GM12878 (cell line): ENCODE measurements at places on chromosomes 2 and 18. TPM values are rescaled to one million over a fixed set of nuclear protein-coding genes. Genes with fewer than 3 reads are reported as not detected.

- no peak for DNase-seq
Measured at GRCh38 chr2:207159002-207159401, 6.7 kb downstream of the KLF7 start.

GRCh38 chr2:154013514-154013913 lies 141.8 kb downstream of the GALNT13 start:
- DNase-seq = no peak

DNA sequence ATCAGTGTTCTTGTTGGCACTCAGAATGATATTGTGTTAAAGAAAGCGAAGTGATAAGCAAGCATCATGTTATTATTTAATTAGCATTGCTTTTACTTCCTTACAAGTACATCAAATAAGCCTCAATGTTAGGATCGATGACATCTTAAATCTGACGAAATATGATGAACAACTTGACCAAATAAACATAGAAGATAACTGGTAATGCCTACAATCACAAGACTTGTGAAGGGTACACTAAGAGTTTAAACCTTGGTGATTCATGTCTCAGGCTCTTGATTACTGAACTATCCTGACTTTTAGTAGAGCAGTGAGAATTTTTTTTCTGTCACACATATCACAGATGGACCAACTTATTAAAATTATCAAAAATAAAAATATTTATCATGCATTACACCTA lies 500.8 kb upstream of the ZEB2 start:
- no peak for DNase-seq

Gene LRPPRC
- total RNA-seq = 148 and 152 TPM in 2 replicates

DNA sequence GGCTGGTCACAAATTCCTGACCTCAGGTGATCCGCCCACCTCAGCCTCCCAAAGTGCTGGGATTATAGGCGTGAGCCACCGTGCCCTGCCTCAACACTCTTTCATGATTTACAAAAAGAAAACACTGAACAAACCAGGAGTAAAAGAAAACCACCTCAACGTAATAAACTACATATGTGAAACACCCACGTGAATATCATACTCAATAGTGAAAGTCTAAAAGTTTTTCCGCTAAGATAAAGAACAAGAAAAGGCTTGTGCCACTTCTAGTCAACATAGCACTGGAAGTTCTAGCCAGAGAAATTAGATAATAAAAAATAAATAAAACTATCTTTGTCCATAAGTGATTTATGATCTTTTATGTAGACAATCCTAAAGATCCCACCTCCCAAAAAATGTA lies 68.5 kb downstream of the ROCK2 start:
- no peak for DNase-seq

GRCh38 chr2:238125127-238125885 lies 13.2 kb upstream of the KLHL30 start:
- no peak for DNase-seq

DNA sequence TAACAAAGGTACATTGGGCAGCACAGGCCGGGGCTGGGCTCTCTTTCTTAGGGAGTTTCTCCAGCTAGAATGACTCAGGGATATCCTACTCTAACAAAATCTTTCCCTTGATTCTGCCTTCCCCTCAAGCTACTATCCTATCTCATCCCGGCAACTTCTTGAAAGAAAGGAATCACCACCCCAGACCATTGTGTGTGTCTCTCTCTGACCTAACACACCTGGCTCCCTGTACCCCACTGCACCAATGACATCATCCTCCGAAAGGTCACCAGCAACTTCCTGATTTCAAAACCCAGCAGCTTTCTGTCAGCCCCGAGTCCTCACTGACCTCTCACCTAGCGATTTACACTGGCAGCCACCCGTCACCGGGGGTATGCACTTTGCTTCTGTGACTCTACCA lies 72.1 kb upstream of the MAP4K4 start:
- DNase-seq = no peak

- DNase-seq = no peak
Measured at GRCh38 chr18:6204476-6204875, 210.2 kb downstream of the L3MBTL4 start.

Gene RALBP1
- total RNA-seq = 46.9 and 50.5 TPM in 2 replicates
